Stimulated activated CD4-positive, alpha-beta T cell treated with anti-CD3 and anti-CD28 coated beads, Interleukin-2, amount 100 ng/mL, for 24 hours (primary cell): ENCODE measurements at places on chromosomes 13 and 19.

DNA sequence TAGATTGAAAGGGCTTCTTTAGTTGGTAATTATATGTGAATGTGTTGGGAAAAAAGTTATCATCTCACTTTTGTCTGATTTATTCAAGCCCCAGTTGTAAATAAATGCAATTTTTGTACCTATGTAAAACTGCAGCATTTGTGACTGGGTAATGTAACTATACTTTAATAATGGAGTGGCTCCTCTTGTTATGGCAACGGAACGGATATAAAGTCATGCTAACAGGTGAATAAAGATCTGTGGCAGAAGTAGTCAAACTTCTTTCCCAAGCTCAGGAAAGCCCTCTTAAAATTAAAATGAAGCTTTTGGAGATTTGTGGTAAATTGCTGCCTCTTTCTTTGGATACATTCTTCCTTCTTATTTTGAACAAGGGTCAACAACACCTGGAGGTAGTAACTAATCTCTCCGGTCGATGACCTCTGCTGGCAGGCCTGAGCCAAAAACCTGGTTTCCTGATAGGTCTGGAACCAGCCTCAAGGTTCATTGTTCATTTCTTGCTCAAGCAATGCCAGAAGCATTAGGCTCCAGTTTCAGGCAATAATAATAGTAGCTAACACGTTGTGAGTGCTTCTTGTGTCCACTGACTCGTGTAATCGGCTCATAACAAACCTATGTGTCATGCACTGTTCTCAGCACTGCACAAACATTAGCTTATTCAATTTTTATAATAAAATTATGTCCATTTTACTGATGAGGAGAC is 313.4 kb upstream of the DACH1 start:
- DNase-seq: no peak

GRCh38 chr19:47446534-47447469 is 24.9 kb downstream of the SLC8A2 start:
- DNase-seq: no peak

DNA sequence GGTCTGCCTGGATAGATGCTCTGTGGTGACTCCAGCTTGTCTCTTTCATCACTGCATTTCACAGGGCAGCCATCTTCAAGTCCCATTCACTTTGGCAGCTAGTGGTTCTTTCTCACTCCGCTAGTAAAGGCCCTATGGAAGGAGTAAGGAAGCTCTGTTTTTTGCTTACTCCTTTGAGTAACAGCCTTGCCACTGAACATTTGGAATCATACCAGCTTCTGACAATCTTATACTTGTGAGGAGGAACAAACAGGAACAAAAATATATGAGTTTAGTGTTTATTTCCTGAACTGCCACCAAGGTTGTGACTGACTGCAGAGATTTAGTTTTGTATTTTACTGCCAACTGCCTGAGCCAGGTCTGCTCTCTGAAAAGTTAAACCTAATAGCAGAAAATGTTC is 38.7 kb downstream of the KCTD4 start:
- no peak for DNase-seq

- no peak for DNase-seq
These were observed 11.4 kb upstream of the MYCBP2 start for GRCh38 chr13:77338329-77338728.

- no peak for DNase-seq
These were observed 178.3 kb upstream of the MYO16 start for GRCh38 chr13:108451121-108451520.

DNA sequence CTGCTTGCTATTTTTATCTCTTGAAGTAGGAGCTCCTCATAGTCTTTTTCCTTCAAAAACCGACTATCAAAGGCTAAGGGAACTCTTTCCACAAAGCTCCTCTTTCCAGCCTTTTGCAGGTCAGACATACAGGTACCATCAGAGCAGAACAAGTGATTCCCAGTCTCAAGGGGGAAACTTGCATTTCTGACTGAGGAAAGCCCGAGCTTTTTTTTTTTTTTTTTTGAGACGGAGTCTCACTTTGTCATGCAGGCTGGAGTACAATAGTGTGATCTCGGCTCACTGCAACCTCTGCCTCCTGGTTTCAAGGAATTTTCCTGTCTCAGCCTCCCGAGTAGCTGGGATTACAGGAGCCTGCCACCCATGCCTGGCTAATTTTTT is 32.0 kb downstream of the RUBCNL start:
- no peak for DNase-seq

DNA sequence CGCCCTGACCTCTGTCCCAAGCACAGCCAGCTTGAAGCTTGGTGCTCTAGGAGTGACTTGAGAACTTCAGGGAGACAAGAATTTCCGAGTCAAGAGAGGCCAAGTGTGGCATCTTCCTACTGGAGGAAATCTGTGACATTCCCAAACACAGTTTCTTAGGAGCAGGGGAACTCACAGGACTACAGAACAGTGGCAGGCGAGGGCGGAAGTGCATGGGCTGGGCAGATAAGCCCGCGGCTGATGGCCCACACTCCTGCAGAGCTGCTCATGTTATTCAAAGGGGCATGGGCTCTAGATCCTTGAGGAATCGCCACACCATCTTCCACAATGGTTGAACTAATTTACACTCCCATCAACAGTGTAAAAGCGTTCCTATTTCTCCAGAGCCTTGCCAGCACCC is 168.8 kb downstream of the KATNAL1 start:
- no peak for DNase-seq

GRCh38 chr13:44234566-44234965 is 139.1 kb upstream of the SERP2 start:
- no peak for DNase-seq

DNA sequence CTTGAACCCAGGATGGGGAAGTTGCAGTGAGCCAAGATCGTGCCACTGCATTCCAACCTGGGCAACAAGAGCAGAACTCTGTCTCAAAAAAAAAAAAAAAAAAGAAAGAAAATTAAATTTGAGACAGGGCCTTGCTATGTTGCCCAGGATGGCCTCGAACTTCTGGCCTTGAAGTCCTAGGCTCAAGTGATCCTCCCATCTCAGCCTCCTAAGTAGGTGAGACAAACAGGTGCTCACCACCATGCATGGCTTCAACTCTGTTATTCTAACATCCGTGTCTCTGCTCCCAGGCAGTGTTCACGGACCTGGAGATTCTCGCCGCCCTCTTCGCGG is 40.3 kb downstream of the PDE4A start:
- DNase-seq: no peak

DNA sequence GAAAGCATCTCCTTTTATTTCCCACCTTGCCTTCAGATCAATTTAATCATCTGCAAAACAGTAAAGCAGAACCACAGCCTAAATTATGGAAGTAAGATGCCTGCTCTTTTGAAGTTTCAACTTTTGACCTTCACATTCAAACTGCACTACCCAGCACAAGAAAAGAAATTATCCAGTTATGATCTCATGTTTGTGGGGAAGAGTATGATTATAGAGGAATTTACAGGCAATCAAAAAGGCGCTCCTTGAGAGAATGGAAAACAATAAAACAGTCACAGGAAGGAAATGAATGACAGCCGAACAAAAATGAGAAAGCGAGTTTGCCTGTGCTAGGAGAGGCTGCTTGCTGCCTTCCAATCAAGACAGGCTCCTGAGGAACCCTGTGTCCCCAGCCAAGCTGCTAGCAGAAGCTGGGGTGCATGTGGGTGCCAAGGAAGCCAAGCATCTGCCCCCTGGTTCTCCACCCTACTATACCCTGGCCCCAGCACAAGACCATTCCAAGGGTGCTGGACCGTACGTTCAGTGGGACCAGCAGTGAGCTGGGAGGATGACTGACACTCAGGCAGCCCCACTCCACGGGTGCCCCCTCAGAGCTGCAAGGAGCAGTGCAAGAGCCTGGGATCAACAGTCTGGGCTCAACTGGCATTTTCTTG is 47.8 kb downstream of the PEPD start:
- no peak for DNase-seq

- DNase-seq: peak; percentile 40
These were observed 990 bp downstream of the MYO9B start for GRCh38 chr19:17076543-17076991.

DNA sequence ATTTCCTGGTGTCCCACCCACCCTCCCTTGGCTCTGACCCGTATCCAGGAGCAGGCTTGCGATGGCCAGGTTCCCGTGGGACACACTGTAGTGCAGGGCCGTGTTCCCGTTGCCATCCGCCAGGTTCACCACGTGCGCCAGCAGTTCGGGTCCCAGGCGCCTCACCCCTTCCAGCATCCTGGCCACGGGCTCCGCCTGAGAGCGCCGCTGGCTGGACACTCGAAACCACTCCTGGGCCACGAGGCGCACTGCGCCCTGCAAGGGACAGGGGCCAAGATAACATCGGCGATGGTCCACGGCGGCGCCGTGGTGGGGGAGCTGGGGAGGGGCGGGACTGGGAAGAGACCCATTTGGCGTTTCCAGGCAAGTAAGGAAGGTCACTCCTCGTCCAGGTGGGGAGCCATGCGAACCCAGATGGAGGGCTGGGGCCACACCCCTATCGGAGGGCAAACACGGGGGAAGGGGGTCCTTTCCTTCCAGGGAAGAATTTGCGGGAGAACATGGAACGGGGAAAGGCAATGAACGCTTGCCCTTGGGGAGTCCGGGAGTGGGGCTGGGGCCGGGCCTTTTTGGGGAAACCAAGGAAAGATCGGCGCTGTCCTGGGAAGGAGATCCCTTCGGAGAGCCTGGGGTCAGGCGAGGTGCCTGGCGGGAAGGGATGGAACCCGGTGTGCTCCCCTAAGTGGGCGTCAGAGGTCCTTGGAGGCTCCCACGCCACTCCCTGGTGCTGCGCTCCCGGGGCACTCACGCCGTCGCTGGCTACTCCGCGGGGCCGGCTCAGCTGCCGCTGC is 9.9 kb downstream of the KANK3 start:
- DNase-seq: no peak

GRCh38 chr13:46747031-46747820 is 49.7 kb downstream of the ESD start:
- no peak for DNase-seq

- DNase-seq: no peak
These were observed 1351.3 kb downstream of the EFNB2 start for GRCh38 chr13:105184201-105184600.

- no peak for DNase-seq
These were observed 919 bp downstream of the DACT3 start for GRCh38 chr19:46660008-46660517.

- no peak for DNase-seq
These were observed 34.8 kb downstream of the FOXO1 start for GRCh38 chr13:40631605-40632004.

- no peak for DNase-seq
These were observed 67.5 kb downstream of the COL4A1 start for GRCh38 chr13:110239280-110240125.

- no peak for DNase-seq
These were observed 137.9 kb upstream of the DACH1 start for GRCh38 chr13:72004784-72005374.

DNA sequence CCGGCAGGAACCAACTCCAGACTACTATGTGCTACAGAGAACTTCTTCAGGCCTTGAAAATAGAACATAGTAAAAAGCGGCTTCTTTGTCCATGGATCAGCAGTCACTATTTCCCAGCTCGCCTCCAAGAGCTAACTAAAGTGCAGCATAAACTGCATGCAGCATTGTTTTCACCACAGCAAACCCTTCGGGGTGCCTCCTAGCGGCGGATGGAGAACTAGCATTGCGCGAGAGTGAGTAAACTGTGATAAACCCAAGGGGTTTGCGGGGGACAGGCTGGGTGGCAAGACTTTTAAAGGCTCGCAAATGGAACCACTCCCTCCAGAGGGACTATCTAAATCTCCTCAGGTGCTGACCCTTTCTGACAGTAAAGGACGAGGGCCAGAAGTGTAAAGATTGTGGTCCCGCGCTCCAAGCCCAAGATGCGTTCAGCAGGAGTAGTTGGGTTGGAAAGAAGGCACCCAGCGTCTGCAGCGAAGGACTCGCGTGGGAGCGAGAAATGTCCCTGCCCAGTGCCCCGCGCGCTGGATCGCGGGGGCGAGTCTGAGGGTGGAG is 21.5 kb upstream of the SGCG start:
- DNase-seq: peak; percentile 52

GRCh38 chr13:84997858-84998257 is 801.4 kb downstream of the SLITRK6 start:
- no peak for DNase-seq

GRCh38 chr19:13347367-13347766 is 158.9 kb downstream of the CACNA1A start:
- no peak for DNase-seq

GRCh38 chr13:48094404-48094780 is 512 bp downstream of the MED4 start:
- DNase-seq: peak; percentile 4

GRCh38 chr13:74575729-74576125 is 441.5 kb upstream of the KLF12 start:
- peak; percentile 67 for DNase-seq

GRCh38 chr19:49357186-49357585 is 5.0 kb downstream of the TEAD2 start:
- DNase-seq: no peak

- DNase-seq: no peak
These were observed 16.8 kb downstream of the SLAIN1 start for GRCh38 chr13:77714119-77714755.

- DNase-seq: no peak
These were observed 1.2 kb upstream of the ZNF574 start for GRCh38 chr19:42074513-42075363.

GRCh38 chr13:94632226-94632980 is 30.7 kb downstream of the GPR180 start:
- no peak for DNase-seq
